ENCODE measurements at places on chromosomes 12 and 14.

DNA sequence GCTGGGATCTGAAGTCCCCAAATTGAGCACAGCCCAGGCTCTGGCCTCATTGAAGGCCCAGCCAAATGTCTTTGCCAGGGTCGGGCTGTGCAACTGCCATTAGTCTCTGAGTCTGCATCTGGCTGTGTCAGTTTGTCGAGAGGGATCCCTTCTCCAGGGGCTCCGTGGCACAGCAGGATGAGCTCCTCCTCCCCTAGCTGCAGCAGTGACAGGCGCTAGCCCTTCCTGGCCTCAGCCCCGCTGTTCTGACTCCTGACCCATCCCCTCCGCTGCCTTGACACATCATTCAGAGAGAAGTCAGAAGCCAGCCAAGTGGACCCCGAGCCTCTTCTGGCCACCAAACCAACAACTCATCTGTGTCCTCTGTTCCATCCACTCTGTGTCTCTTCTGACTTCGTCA, 188.3 kb downstream of the CALM1 start:
- no peak for DNase-seq

- no peak for DNase-seq
Observed at GRCh38 chr14:68474741-68475140, 318.1 kb downstream of the ZFP36L1 start.

DNA sequence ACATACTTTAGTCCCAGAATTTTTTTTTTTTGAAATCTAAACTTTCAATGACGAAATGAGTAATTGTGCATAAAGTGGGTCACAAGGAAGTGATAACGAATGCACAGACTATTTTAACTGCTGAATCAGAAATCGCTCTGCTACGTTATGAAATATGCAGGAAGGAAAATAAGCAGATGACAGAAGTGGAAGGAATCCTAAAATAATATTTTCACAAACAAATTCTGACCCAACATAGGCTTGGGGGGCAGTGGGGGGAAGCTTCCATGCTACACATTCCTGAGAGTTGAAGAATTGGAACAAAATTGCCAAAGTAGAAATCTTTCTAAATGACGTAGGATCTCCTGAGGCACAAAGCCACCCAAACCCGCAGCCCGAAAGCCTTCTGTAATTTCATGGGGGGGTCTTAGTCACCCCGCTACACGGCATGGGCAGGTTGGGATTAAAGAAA, 89.6 kb downstream of the ARF6 start:
- no peak for DNase-seq

- no peak for DNase-seq
Observed at GRCh38 chr12:130214686-130215395, 52.6 kb downstream of the FZD10 start.

GRCh38 chr12:122517877-122518276, 8.9 kb downstream of the RSRC2 start:
- DNase-seq: no peak

- no peak for DNase-seq
Observed at GRCh38 chr12:68028647-68029046, 39.4 kb downstream of the IFNG-AS1 start.
